ENCODE measurements at places on chromosomes 7 and 10. TPM values are rescaled to one million over a fixed set of nuclear protein-coding genes. Genes with fewer than 3 reads are reported as not detected.

DNA sequence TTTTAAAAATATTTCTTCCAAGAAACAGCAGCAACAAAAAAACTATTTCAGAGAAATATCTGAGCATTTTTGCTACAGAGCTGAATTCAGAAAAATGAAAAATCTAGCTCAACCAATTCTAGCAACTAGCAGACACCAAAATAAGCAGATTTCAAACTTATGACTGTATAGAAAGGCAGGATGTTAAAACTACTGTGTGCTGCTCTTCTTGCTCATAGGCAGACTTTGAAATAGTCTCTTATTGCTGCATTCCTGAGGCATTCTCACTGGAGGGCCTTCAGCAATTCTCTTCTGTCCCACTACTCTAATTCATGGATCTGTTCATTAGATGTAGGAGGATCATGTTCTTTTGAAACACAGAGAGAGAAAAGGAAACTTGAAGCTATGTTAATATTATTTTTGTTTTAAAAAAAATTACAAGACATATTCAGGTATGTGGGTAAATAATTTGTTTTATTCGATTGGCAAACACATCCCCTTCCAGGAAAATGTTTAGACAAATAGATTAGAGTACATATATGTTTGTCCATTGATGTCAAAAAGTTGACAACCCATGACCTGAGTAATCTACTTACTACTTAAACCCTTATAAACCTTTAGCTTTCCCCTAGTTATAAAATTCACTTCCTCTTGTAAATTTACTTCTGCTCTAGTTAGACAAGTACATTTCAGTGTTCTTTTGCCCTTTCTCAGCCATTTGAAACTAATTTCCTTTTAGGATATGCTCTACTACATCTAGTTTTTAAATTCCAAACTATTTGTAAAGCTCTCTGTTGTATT is 428.2 kb upstream of the POT1 start:
- H3K36me3 ChIP-seq: no peaks in the 10 kb centered on the region
- no peak overlapping the region for H3K27ac ChIP-seq
- DNase-seq: no peak
- no peak overlapping the region for H3K4me3 ChIP-seq
- H3K27me3 ChIP-seq: no peaks in the 10 kb centered on the region

GRCh38 chr10:30011396-30011795 is 48.0 kb downstream of the JCAD start:
- no peak overlapping the region for H3K4me3 ChIP-seq
- no peaks in the 10 kb centered on the region for H3K36me3 ChIP-seq
- DNase-seq: peak; percentile 85
- peaks cover 22% of the 10 kb centered on the region for H3K4me1 ChIP-seq

MBL2 gene
- not detected for polyA plus RNA-seq

MXI1 gene
- 18.1 TPM for polyA plus RNA-seq
